Pancreas (tissue), 10 donors: ENCODE measurements at places on chromosomes 11 and 22. TPM values are rescaled to one million over a fixed set of nuclear protein-coding genes. Genes with fewer than 3 reads are reported as not detected.
A peak's percentile ranks its signal among the peaks of the same experiment; 100 is the strongest.

MMP3 gene
- 0.16 TPM for total RNA-seq

IGF2 gene
- 25.4 TPM for total RNA-seq

GRCh38 chr22:29390270-29390669 is 1.9 kb upstream of the AP1B1 start:
- H3K27me3 ChIP-seq = no peaks in the 10 kb centered on the region
- no peak overlapping the region for H3K27ac ChIP-seq
- no peaks in the 10 kb centered on the region for H3K36me3 ChIP-seq
- no peak for DNase-seq
- peaks cover 13% of the 10 kb centered on the region for H3K4me1 ChIP-seq

SLC1A2 gene
- 62.5 TPM for total RNA-seq

PYGM gene
- total RNA-seq = 0.55 TPM

DNA sequence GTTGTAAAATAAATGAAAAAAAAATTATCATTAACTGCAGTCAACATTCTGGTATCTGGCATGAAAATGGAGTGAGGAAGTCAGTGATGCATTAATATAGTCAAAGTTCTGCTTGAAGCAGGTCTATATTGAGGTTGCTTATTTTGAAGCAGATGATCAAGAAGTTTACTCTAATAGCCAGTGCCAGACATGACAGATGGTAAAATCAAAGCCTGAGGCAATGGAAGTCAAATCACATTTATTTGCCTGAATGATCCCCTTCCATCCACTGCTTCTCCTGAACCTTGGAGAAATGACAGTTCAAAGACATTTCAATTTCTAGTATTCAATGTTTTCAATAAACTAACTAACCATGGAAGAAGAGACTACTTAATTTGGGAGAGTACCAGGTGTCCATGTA is 430.0 kb downstream of the FAM181B start:
- H3K27ac ChIP-seq = no peak overlapping the region
- H3K4me1 ChIP-seq = no peaks in the 10 kb centered on the region
- H3K36me3 ChIP-seq = no peaks in the 10 kb centered on the region
- H3K27me3 ChIP-seq = no peaks in the 10 kb centered on the region

GRCh38 chr11:108947654-108948570 is 283.0 kb downstream of the DDX10 start:
- DNase-seq = no peak
- no peak overlapping the region for H3K27ac ChIP-seq
- H3K4me3 ChIP-seq = no peak overlapping the region
- H3K36me3 ChIP-seq = no peaks in the 10 kb centered on the region

MMP13 gene
- not detected for total RNA-seq

DNA sequence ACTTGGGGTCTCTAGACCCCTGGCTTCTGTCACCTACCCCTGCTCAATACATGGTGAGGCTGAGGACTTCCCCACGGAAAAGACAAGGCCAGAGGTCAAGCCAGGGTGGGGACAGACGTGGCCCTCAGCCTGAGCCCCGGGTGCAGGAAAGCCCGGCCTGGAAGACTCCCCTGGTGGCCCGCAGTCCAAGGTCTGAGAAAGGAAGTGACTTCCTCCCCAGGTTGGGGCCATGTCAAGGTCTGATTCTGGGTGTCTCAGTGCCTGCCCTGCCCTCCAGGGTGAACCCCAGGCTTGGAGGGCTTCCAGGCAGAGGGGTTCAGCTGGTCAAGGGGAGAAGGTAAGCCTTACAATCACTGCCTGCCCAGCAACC is 3.9 kb downstream of the CTSD start:
- H3K27me3 ChIP-seq = no peaks in the 10 kb centered on the region
- DNase-seq = peak; percentile 54
- H3K4me3 ChIP-seq = no peak overlapping the region
- H3K27ac ChIP-seq = no peak overlapping the region
- H3K36me3 ChIP-seq = peaks cover 9% of the 10 kb centered on the region
- H3K4me1 ChIP-seq = peaks cover 28% of the 10 kb centered on the region

NXPE4 gene
- not detected for total RNA-seq

- H3K36me3 ChIP-seq = no peaks in the 10 kb centered on the region
- no peak for DNase-seq
- no peaks in the 10 kb centered on the region for H3K4me1 ChIP-seq
- H3K4me3 ChIP-seq = no peak overlapping the region
- H3K27ac ChIP-seq = no peak overlapping the region
- H3K27me3 ChIP-seq = no peaks in the 10 kb centered on the region
Observed at GRCh38 chr11:1467270-1467669, 19.3 kb downstream of the MOB2 start.

PIH1D2 gene
- 0.69 TPM for total RNA-seq

EHF gene
- total RNA-seq = 34.5 TPM

GRCh38 chr22:25372000-25372595 is 152.7 kb downstream of the CRYBB2 start:
- H3K36me3 ChIP-seq = no peaks in the 10 kb centered on the region
- no peaks in the 10 kb centered on the region for H3K27me3 ChIP-seq

DNA sequence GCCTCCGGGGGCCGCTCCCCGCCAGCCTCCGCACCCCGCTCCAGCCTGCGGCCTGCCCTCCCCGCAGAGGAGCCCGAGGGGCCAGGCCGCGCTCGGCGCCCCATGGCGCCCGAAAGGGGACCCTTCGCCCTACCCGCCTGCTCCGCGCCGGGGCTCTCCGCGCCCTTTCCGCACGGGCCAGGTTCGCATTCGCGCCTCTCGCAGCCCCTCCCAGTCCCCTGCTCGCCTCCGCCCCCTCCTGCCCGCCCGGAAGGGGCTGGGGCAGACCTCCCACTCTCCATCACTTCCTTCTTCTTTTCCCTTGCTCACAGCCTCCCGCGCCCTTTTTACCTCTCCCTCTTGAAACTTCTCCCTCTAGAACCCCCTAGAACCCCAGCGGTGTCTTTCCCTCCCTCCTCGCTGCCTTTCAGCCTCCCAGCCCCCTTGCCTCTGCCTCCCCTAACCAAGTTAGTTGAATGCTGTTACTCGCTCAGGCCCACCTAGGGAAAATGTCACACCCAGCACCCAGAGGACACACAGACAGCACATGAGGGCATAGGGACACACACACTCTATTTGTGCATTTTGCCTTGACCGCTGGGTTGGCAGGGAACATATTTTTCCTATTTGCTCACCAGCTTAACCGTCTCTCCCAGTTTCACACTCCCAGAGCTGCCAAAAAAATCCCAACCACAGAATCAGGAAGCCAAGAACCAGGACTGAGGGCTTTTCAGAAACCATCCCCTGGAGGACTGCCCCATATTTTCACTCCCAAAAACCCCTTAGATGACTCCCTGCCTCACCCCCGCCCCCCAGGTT is at the start of gene SLC43A3:
TSS of gene SLC43A3 (minus strand) at position 193 of the 798 bp plus-strand sequence. CDS start 949 bp downstream, outside the sequence.
- peak within 1 kb of the TSS; percentile 86 for H3K27ac ChIP-seq
- peak; percentile 45 for DNase-seq
- peaks cover 21% of the 10 kb centered on the region for H3K4me1 ChIP-seq
- H3K36me3 ChIP-seq = no peaks in the 10 kb centered on the region
- H3K4me3 ChIP-seq = peak within 1 kb of the TSS; percentile 45

GRCh38 chr11:77051511-77051910 is 15.3 kb upstream of the CAPN5 start:
- H3K27ac ChIP-seq = no peak overlapping the region
- no peak for DNase-seq
- H3K4me3 ChIP-seq = no peak overlapping the region
- H3K4me1 ChIP-seq = no peaks in the 10 kb centered on the region

GRCh38 chr11:11155962-11156815 is 196.9 kb downstream of the CSNK2A3 start:
- no peak overlapping the region for H3K4me3 ChIP-seq
- H3K36me3 ChIP-seq = no peaks in the 10 kb centered on the region
- no peaks in the 10 kb centered on the region for H3K27me3 ChIP-seq
- no peak overlapping the region for H3K27ac ChIP-seq
- H3K4me1 ChIP-seq = no peaks in the 10 kb centered on the region
- no peak for DNase-seq

- H3K27ac ChIP-seq = no peak overlapping the region
- no peaks in the 10 kb centered on the region for H3K27me3 ChIP-seq
- H3K36me3 ChIP-seq = peaks cover 45% of the 10 kb centered on the region
- no peak overlapping the region for H3K4me3 ChIP-seq
Observed at GRCh38 chr11:117384045-117384444, 56.4 kb downstream of the CEP164 start.

DNA sequence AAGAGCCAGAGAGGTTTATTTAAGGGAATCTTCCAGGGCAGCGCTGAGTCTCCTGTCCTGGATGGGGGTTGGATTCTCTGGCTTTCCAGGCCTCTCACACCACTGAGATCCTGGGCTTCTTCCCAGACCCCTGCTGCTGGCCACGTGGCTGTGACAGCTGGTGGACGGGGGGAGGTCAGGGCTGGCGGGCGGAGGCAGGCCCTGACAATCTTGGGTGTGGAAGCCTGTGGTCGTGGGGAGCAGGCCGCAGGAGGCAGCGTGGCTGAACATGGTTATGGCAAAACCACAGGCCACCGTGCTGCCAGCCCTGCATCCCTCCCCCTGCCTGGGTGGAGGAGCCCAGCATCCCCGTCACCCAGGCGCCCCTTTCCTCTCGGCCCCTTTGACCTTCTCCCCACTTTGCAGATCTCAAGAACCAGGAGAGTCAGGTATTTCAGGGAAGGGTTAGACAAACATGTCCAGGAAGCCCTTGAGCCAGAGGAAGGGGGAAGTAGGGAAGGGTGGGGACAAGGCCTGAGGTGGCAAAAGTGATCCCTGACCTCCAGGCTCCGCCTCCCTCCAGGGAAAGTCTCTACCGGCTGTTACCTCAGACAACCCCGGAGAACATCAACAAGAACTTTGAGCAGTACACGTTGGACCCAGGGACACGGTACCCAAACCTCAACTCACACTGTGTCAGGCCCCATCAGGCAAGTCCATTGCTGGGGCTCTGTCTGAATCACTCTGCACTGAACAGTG is 111.8 kb downstream of the MICAL2 start:
- no peak for DNase-seq
- no peak overlapping the region for H3K27ac ChIP-seq
- no peaks in the 10 kb centered on the region for H3K36me3 ChIP-seq
- H3K4me1 ChIP-seq = peaks cover 39% of the 10 kb centered on the region
- H3K27me3 ChIP-seq = no peaks in the 10 kb centered on the region

DNA sequence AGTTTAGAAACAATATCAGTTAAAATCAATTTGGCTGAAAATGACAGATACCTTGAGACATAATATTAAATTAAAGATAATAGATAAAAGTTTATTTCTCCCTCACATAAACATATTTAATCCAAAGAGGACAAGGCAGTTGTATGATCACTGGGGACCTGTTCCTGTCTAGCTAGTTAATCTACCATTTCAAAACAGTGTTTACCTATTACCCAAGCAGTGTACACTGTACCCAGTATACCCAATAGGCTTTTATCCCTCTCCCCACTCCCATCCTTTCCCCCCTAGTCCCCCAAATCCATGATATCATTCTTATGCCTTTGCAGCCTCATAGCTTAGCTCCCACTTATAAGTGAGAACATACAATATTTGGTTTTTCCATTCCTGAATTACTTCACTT is 229.7 kb upstream of the LARGE1 start:
- H3K4me3 ChIP-seq = no peak overlapping the region
- no peaks in the 10 kb centered on the region for H3K4me1 ChIP-seq
- DNase-seq = no peak
- H3K36me3 ChIP-seq = no peaks in the 10 kb centered on the region
- H3K27ac ChIP-seq = no peak overlapping the region
- no peaks in the 10 kb centered on the region for H3K27me3 ChIP-seq

GRCh38 chr22:20039683-20040325 is 18.9 kb downstream of the TANGO2 start:
- no peaks in the 10 kb centered on the region for H3K36me3 ChIP-seq
- H3K4me3 ChIP-seq = no peak overlapping the region
- no peaks in the 10 kb centered on the region for H3K27me3 ChIP-seq
- H3K4me1 ChIP-seq = no peaks in the 10 kb centered on the region
- H3K27ac ChIP-seq = no peak overlapping the region

EIF3L gene
- total RNA-seq = 329 TPM

DNA sequence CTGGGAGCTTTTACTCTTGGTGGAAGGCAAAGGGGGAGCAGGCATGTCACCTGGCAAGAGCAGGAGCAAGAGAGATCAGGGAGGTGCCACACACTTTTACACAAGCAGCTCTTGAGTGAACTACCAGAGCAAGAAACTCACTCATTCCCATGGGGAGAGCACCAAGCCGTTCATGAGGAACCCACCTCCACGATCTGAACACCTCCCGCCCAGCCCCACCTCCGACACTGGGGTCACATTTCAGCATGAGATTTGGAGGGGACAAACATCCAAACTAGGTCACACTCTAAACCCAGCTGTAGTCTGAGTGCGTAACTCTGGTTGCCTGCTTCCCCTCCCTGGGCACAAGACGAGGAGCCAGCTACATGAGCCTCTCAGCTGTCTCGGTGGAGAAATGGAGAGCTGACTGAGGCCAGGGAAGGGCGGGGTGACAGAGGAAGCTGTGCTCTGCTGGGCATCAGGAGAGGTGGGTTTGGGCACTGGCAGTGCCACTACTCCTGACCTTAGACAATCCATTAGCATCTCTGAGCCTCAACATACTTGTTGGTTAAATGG is 134.6 kb downstream of the PKNOX2 start:
- H3K36me3 ChIP-seq = no peaks in the 10 kb centered on the region
- no peak for DNase-seq
- no peak overlapping the region for H3K27ac ChIP-seq
- no peak overlapping the region for H3K4me3 ChIP-seq
- H3K4me1 ChIP-seq = no peaks in the 10 kb centered on the region
- H3K27me3 ChIP-seq = no peaks in the 10 kb centered on the region

DNA sequence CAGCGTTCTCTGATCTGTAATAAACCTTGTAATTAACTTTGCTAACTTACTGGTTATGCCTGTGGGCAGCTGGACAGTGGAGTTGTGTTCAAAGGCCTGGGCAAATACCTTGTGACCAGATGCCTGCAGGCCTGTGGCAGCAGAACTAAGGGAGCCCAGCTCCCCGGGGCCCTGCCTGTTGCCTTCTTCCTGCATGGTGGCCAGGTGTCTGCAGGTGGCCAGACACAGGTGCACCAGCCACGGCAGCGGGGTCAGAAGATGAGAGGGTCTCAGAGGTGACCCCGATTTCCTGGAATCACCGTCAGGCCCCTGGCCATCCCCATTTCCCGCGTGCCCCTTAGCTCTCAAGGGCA is 127.2 kb downstream of the OSBP2 start:
- no peaks in the 10 kb centered on the region for H3K36me3 ChIP-seq
- H3K27me3 ChIP-seq = no peaks in the 10 kb centered on the region
- no peak overlapping the region for H3K27ac ChIP-seq
- peaks cover 5% of the 10 kb centered on the region for H3K4me1 ChIP-seq
- peak overlapping the region; percentile 17 for H3K4me3 ChIP-seq

GUCY1A2 gene
- total RNA-seq = 14.5 TPM

NAALAD2 gene
- 1.8 TPM for total RNA-seq

MRGPRF gene
- 1.3 TPM for total RNA-seq

DNA sequence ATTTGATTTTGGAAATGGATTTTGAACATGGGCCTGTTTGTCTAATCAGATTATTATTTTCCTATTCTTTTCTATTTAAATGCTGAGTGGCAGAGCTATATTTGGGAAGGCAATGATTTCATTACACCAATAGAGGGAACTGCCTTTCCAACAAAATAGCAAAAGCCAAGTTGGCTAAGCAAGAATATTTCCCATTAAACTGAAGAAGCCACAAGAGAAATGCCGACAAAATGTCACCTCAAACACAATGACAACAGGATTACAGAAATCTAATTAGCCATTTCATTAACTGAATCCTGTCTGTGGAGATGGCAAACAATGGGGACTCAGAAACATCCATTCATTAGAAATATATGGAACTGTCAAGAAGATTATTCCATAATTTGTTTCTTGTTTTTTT is 1593.1 kb upstream of the RAG2 start:
- H3K4me1 ChIP-seq = no peaks in the 10 kb centered on the region
- H3K36me3 ChIP-seq = no peaks in the 10 kb centered on the region
- no peak for DNase-seq

GRCh38 chr11:65130631-65131416 is 3.5 kb downstream of the SYVN1 start:
- no peak overlapping the region for H3K4me3 ChIP-seq
- no peaks in the 10 kb centered on the region for H3K27me3 ChIP-seq
- H3K27ac ChIP-seq = no peak overlapping the region
- DNase-seq = peak; percentile 5

RRP8 gene
- 7.3 TPM for total RNA-seq
